ENCODE measurements at places on chromosomes 16 and 17.

DNA sequence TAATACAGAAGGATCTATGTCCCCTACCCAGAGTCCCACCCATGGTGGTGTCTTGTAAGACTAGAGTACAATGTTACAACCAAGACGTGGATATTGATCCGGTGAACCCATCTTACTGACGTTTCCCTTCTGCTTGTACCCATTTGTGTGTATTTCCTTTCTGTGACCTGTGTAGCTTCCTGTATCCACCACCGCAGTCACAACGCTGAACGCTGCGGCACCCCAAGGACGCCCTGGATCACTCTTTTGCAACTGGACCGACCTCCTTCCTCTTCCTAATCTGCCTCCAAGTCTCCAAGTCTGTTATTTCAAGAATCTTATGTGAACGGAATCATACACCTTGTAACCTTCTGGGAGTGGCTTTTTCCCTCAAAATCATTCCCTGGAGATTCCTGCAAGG is 33.5 kb upstream of the CBX4 start:
- DNase-seq = no peak

DNA sequence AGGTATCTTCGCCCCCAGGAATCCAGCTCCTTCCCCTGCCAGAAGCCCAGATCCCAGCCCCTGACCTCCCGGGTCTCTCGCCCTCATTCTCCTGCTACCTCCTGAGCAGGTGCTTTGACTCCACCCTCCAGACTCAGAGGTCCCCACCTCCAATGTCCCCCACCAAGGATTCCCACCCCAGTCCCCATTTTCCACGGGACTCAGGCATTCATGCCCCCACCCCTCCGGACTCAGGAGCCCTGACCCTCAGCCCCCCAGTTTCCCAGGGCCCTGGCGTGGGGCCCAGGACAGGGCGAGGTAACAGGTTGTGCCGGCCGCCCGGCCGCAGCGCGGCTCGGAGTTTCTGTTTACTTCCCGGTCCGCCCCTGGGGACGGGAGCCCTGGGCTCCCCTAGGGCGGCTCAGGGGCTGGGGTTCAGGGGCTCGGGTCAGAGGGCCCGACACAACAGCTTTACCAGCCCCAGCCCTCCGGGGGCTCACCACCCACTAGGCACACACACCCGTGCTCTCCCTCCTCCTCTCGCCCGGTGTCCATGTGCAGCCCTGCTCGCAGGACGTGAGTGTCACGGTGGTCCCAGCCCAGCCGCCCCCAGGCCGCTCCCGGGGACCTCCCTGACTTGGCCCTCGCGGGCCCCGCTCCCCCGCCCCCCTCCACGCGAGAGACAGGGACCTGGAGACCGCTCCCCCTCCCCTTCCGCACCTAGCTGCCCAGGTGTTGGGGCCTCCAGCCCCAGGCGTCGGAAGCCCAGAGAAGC is 595 bp downstream of the BICDL2 start:
- no peak for DNase-seq

DNA sequence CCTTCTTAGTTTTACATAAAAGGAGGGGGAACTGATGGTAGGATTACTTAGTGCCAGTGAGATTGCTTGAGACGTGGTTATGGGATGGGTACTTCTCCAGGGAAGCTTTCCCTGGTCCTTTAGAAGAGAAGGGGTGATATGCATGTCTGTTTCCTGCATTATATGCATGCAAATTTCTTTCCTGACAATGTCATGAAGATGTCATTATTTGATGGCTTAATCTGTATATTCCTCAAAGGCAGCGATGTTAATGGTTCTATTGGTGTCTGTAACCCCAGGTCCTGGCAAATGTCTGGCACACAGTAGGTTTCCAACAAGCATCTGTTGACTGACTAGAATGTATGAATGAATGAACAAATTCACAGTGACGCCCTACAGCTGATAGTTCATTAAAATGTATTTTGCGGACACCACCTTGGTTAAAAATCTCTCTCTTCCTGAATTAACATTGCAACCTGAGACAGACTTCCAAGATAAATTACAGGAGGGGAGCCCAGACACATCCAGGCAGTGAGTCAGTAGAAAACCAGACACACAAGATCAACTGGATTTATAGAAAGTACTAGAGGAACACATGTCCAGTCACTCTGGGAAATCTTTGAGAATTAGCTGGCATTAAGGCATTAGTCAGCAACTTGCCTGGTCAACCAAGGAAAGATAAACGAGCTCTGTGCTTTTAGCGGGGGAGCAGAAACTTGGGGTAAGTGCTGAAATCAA is 293.4 kb downstream of the XYLT1 start:
- no peak for DNase-seq

GRCh38 chr17:40541873-40542557 is 23.3 kb downstream of the CCR7 start:
- DNase-seq = no peak

DNA sequence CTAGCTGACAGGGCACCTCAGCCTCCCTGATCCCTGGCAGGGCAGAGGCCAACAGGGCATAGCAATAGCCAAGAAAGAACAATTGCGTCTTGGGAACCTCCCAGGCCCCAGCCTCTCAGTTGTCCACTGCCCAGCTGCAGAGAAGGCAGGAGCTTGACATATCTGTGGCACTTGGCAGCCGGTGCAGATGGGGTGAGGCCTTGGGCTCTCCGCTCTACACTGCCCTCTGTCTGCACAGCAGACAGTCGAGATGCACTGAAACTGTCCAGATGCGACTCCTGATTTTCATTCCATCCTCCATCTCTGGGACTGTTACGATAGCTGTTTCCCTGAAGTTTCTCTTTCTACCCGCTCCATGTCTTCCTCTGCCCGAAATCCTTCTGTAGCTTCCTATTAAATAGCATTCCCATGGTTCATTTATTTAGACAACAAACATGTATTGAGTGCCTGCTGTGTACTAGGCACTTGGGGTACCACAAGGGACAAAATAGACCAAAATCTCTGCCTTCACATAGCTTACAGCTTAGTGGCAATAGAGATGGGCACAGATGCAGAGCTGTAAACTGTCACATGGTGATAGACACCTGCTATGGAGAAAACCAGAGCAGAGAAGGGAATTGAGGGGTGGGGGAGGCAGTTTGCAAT is 3.3 kb downstream of the POLR3E start:
- peak; percentile 38 for DNase-seq

- DNase-seq = no peak
Observed at GRCh38 chr17:77734371-77735080, 224.0 kb upstream of the TNRC6C start.

- no peak for DNase-seq
Observed at GRCh38 chr16:88671806-88672205, 8.9 kb upstream of the MVD start.

GRCh38 chr17:59513934-59514841 is 51.2 kb upstream of the DHX40 start:
- DNase-seq = peak; percentile 44

GRCh38 chr17:74119049-74119580 is 84.4 kb upstream of the RPL38 start:
- no peak for DNase-seq

DNA sequence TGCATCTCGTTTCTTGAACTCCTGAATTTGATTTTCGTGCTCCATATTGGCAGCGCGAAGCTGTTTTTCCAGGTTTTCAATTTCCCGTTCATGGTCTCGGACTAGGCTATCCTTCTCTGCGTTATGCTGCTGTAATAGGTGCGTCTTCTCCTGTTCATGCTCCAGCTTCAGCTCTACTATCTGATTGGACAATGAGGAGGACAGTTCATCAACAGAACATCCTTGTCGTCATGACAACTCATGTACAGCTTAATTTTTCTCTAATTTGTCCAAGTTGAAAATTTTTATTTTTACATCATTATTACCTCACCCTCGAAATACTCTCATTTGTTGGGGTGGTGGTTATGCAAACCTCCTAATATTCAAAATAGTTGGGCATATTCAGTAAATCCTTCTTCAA is 289.8 kb downstream of the CEP112 start:
- DNase-seq = no peak

DNA sequence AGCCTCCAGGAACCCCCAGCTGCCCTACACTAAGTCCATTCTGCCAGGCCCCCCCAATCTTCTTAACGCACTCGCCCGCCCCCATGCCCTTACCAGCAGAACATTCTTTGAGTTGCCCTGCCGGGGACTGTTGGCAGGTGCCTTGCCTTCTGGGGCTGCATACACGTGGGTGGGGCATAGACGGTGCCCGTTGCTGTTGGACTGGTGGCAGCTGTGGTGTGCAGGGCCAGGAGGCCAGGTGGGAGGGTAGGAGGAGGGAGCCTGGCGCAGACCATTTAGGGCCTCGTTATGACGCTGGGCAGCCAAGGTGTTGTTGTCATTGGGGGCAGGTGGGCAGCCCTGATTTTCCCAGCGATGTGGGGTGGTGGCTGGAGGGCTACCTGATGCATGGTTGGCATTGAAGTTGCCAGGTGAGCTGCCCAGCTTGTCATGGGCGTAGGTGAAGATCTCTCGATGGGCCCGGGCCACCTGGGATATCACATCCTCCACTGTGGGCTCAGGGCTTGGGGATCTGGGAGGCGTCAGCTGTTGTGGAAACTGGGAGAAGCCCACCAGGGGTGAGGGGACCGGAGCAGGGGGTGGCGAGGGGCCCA is 4.9 kb downstream of the NR1D1 start:
- no peak for DNase-seq

GRCh38 chr17:81920612-81921536 is 2.9 kb upstream of the SIRT7 start:
- no peak for DNase-seq

GRCh38 chr16:66278604-66279262 is 87.8 kb upstream of the CDH5 start:
- no peak for DNase-seq

- DNase-seq = no peak
Observed at GRCh38 chr17:81018044-81018802, 16.7 kb upstream of the BAIAP2 start.

- DNase-seq = no peak
Observed at GRCh38 chr17:75178453-75178852, 4.3 kb downstream of the SUMO2 start.

GRCh38 chr16:49349446-49350168 is 24.0 kb upstream of the C16orf78 start:
- DNase-seq = no peak

DNA sequence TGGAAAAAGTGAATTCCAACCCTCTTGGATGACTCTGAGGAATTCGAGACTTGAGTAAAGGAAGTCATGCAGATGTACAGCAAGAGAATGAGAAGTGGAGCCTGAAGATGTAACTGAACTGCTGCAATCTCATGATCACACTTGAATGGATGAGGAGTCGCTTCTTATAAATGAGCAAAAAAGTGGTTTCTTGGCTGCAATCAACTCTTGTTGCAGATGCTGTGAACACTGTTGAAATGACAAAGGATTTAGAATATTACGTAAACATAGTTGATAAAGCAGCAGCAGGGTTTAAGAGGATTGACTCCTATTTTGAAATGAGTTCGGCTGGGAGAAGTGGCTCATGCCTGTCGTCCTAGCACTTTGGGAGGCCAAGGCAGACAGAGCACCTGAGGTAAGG is 25.5 kb downstream of the ASPA start:
- no peak for DNase-seq

GRCh38 chr17:4815043-4815675 is 8.2 kb downstream of the PLD2 start:
- no peak for DNase-seq

DNA sequence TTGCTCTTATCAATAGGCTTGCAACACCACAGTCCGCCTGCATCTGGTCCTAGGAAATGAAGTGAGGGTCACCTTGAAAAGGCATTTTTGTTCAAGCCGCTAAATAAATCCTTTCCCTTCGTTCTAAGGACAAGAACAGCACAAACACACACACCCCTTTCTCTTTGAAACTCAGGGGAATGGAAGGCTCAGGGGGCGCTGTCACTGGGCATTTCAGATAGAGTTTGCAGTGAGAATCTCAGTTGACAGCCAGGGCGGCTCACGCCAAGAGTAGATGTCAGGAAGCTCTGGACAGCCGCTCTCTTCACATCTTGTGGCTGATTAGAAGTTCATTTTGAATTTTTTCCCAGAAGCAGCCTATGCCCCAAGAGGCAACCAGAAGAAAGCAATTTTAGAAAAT is 39.8 kb downstream of the ABAT start:
- DNase-seq = no peak

GRCh38 chr16:58176608-58177352 is 21.1 kb downstream of the CSNK2A2 start:
- DNase-seq = no peak

DNA sequence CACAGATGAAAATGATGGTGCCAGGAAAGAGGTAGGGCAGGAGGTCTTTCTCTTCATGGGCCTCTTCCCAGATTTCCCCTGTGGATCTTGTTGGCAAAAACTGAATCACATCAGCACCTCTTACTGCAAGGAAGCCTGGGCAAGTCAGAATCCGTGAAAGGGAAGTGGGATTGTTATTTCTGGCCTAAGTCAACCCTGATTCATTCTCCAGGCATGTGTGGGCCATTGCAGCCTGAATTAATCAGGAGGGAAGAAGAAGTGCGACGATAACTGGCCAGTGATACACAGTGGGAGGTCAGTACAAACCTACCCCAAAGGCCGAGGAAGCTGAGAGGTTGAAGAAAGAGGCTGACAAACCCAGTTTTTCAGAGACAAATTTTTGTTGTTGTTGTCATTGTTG is 17.9 kb upstream of the NSMCE1 start:
- peak; percentile 94 for DNase-seq

DNA sequence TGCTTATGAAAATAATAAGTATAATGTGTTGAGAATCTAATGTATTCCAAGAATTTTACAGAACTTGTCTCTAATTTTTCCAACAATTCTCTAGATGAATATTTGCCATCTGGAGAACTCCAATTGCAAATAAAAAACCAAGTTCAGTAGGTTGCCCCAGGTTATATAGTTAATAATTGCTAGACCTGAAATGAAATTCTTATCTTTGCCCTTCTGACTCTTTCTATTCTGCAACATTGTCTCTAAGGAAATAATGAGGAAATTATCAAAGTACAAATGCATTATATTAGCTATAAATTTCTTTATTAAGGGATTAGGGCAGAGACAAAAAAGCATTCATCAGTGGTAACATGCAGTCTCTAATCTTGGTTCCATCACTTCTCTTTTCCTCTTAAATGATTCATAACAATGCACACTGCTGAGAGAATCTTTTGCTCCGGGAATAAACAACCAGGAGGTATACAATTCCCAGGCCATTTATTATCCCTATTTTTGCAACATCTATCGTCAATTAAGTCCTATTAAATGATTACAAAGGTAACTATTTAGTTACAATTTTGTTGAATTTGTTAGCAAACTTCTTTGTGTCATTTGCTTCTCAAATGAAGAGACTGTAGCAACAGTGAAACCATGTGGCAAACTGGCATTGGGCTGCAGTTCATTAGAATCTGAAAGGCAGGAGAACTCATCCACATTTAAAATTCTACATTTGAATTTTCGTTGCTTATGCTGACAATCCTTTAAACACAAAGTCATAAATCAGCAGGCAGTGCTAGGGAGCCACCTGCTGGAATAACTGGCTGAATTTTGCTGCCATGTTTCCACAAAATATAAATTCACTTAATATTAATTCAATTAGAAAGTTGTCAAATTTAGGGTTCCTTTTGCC is 349.6 kb downstream of the KIF2B start:
- no peak for DNase-seq

GRCh38 chr17:57466017-57466471 is 209.7 kb downstream of the MSI2 start:
- DNase-seq = no peak
